ENCODE measurements at places on chromosomes 4 and X. TPM values are rescaled to one million over a fixed set of nuclear protein-coding genes. Genes with fewer than 3 reads are reported as not detected.

Gene NUP62CL
- 1.0 TPM for total RNA-seq

Gene TMEM156
- 20.5 TPM for total RNA-seq

Gene L1CAM
- 6.3 TPM for total RNA-seq

Gene SUPT20HL2
- total RNA-seq = not detected

Gene KLF8
- total RNA-seq = 21.3 TPM

Gene LONRF3
- not detected for total RNA-seq

Gene TMEM144
- total RNA-seq = not detected

Gene TCEAL6
- total RNA-seq = not detected

Gene PITX2
- total RNA-seq = not detected

Gene TMEM47
- not detected for total RNA-seq

Gene CABS1
- not detected for total RNA-seq

Gene STBD1
- total RNA-seq = 1.2 TPM

Gene RBM10
- 58.7 TPM for total RNA-seq

Gene SOD3
- not detected for total RNA-seq

Gene CT47B1
- not detected for total RNA-seq

Gene UGT2B17
- not detected for total RNA-seq

Gene SPANXN3
- not detected for total RNA-seq

Gene SATL1
- total RNA-seq = not detected

Gene ADGRA3
- 14.0 TPM for total RNA-seq

Gene SEPTIN11
- total RNA-seq = 4.7 TPM

Gene MAGEE1
- total RNA-seq = 2.2 TPM

Gene NLGN4X
- not detected for total RNA-seq

Gene F8A3
- total RNA-seq = 25.3 TPM

Gene NAA11
- not detected for total RNA-seq

Gene GLA
- 36.0 TPM for total RNA-seq

Gene QDPR
- total RNA-seq = 21.8 TPM

Gene TRPC5OS
- total RNA-seq = not detected

Gene TMEM150C
- not detected for total RNA-seq

Gene EREG
- total RNA-seq = not detected

Gene SULT1E1
- not detected for total RNA-seq

Gene USP17L24
- not detected for total RNA-seq

Gene MAMLD1
- total RNA-seq = 7.0 TPM

Gene RNF212
- 1.2 TPM for total RNA-seq

Gene HSD17B11
- 27.8 TPM for total RNA-seq

Gene ARMCX2
- total RNA-seq = 3.1 TPM
